ENCODE measurements at places on chromosomes 11 and 22.
A peak's percentile ranks its signal among the peaks of the same experiment; 100 is the strongest.

DNA sequence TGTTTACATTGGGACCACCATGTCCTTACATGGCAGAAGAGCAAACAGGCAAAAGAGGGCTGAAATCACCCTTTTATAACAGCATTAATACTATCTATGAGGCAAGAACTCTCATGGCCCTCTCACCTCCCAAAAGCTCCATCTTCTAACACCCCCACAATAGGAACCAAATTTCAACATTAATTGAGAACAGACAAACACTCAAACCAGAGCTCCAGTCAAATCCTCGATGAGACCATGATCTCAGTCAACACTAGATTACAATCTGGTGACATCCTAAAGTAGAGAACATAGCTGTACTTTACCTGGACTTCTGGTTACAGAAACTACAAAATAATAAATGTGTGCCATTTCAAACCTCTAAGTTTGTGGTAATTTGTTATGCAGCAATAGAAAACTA lies 25.1 kb downstream of the OR2AG2 start:
- no peak for DNase-seq
- H3K27ac ChIP-seq, result peak overlapping the region; percentile 58
- no peaks in the 10 kb centered on the region for H3K27me3 ChIP-seq
- H3K4me3 ChIP-seq, result no peak overlapping the region
- H3K36me3 ChIP-seq, result no peaks in the 10 kb centered on the region

GRCh38 chr22:29458551-29458950 lies 20.2 kb downstream of the RFPL1 start:
- no peak overlapping the region for H3K27ac ChIP-seq
- no peaks in the 10 kb centered on the region for H3K27me3 ChIP-seq
- DNase-seq, result no peak
- H3K4me3 ChIP-seq, result no peak overlapping the region
- H3K4me1 ChIP-seq, result no peaks in the 10 kb centered on the region

DNA sequence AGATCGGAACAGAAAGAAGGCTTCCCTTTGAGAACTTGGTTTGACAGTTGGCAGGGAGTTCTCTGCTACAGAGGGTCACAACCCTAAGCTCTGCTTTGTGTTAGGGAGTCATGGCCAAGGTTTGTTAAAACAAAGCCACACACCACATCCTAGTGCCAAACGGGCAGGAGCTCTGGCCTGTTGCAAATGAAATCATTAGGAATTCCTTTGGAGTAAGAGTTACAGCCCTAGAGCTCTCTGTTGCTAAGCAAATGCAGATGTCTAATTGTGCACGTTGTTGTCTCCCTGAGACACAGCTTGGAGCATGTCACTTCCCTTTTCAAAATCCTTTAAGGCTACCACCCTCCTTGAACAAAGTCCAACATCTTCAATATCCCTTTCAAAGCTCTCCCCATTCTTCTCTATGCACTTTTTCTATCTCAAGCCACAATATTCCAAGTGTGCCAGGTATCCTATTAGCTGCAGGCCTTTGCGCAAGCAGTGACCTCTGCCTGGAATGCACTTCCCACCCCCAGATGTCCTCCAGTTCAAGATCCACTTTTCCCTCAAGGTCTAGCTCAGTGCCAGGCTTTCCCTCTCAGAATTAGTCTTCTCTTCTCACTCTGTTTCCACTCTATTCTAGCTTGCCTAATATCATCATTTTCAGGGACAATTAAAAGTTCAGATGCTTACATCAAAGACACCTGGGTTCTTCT lies 253.7 kb upstream of the POU2AF2 start:
- H3K27ac ChIP-seq, result no peak overlapping the region
- H3K36me3 ChIP-seq, result no peaks in the 10 kb centered on the region
- peaks cover 4% of the 10 kb centered on the region for H3K4me1 ChIP-seq

DNA sequence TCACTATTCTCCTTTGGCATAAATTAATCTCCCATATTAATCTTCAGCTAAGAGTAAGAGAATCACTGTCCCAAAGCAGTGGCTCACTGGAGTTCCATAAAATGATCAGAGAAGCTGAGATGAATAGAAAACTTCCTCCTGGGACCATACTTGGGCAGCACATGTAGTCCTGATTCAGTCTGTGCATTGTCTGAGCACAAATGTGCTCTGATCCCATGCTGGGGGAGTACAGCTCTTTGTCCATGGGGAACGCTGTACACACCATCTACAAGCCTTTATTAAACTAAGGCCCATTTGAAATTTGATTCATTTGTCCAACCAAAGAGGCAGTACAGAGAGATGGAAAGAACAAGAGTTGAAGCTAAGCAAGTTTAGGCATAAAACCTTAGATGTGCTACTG lies 147.4 kb upstream of the PGR start:
- DNase-seq, result no peak
- no peak overlapping the region for H3K4me3 ChIP-seq

- H3K4me1 ChIP-seq, result no peaks in the 10 kb centered on the region
- no peaks in the 10 kb centered on the region for H3K27me3 ChIP-seq
- H3K36me3 ChIP-seq, result no peaks in the 10 kb centered on the region
Observed at GRCh38 chr22:36907253-36908195, 5.9 kb upstream of the CSF2RB start.
